AG09309 (cell line): ENCODE measurements at places on chromosomes 11 and 22.
A peak's percentile ranks its signal among the peaks of the same experiment; 100 is the strongest.

- no peak for DNase-seq
These were observed 54.5 kb upstream of the MPEG1 start for GRCh38 chr11:59267196-59267595.

- peak; percentile 21 for DNase-seq
These were observed 3.0 kb upstream of the CSF2RB start for GRCh38 chr22:36910461-36910860.

DNA sequence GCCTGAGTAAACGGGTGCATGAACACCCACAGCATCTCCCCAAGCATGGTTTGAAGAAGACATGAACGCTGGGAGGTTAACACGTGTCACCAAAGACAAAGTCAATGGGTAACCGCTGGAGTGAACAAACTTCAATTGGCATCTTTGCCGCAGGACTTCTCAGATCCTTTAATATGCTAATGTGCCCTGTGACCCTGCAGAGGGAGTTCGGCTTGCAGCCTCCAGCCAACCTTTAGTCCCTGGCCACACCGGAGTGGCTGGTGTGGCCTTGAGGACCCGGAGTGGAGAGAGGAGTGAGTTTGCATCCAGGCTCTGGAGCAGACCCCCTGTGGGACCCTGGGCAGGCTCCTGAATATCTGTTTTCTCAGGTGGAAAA, 57.0 kb downstream of the FLRT1 start:
- no peak for DNase-seq

- DNase-seq, result no peak
These were observed 34.1 kb upstream of the OR8B8 start for GRCh38 chr11:124479561-124479960.

- DNase-seq, result no peak
These were observed 26.0 kb downstream of the LRRC32 start for GRCh38 chr11:76644591-76644990.

DNA sequence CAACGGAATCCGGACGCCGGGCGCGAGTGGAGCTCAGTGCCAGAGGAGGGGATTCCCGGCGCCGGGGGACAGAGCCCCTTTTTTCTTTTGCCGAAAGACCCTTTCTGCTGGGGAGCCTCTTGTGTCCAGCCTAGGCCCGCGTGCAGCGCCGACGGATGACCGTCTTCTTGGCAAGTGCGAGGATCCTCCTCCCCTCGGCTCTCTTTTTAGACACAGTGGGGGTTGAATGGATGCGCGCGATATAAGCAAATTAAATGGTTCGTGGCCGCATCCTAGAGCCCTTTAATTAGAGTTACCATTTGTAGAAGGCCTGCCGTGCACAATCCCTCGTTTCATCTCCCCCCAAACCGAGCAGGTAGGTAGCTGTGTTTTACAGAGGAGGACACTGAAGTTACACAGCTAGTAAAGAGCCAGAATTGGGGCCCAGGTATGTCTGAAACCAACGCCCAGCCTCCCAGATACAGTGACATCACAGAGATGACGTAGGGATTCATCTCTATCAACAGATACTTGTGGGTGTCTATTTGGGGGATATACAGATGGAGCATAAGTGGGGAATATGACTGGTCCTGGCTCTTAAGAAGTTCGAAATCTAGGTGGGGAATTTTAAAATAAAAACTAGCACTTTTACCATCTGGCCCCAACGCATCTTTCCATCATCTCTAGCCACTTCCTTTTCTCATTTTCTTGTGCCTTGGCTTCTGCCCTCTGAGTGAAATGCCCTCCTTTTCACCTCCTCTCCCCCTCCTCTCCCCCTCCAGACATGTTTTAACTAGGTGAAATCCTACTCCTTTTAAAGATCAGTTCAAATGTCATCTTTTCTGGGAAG, 875 bp downstream of the TCP11L1 start:
- DNase-seq, result no peak

DNA sequence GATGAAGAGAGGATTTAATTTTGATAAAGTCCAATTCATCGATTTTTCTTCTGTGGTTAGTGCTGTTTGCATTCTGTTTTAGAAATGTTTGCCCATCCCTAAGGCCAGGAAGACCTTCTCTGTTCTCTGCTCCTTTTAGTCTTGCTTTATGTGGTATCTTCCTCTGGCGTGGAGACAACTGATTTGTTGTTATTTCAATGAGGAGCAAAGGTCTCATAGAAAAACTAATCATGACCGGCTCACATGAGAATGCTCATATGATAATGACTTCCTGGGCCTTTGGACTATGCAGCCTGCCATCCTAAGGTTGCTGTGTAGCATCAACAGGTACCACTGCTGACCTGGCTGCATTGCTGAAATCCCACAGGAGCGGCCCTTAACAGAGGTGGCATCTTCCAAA, 19.8 kb downstream of the SCGB1A1 start:
- no peak for DNase-seq

DNA sequence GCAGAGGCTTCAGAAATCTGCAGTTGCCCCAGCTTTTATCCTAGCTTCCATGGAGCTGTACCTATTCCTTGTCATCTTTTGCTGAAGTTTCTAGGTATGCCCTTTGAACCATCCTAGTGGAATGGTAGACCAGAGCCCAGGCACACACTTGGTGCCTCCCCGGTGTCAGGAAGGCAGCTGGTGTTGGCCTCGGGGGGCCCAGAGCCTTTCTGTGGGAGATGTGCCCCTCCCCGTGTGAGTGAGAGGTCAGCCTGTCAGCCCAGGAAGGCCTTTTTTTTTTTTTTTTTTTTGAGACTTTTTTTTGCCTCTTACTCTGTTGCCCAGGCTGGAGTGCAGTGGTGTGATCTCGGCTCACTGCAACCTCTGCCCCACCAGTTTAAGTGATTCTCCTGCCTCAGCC, 58.4 kb downstream of the MED15 start:
- no peak for DNase-seq

DNA sequence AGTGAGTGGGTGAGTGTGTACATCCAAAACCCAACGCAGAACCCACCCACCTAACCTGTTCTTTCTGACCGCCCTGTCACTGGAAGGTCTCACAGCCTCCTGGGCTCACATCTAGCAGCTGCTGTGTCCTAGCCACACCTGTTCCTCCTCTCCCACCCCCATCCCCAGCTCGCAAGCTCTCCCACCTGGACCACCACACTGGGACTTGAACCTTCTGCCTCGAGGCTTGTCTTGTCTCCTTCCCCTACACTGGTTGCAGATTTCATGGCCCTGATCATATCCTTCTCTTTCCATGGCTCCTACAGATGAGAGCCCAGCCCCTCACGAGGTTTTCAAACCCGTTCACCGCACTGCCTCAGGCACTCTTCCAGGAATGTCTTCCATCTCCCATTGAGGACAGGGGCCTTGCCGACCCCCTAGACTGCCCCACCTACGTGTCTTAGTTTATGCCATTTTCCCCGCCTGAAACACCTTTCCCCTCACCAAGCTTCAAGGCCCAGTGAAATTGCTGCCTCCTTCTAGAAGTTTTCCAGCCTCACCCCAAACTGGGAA, 6.7 kb downstream of the IFITM10 start:
- no peak for DNase-seq

DNA sequence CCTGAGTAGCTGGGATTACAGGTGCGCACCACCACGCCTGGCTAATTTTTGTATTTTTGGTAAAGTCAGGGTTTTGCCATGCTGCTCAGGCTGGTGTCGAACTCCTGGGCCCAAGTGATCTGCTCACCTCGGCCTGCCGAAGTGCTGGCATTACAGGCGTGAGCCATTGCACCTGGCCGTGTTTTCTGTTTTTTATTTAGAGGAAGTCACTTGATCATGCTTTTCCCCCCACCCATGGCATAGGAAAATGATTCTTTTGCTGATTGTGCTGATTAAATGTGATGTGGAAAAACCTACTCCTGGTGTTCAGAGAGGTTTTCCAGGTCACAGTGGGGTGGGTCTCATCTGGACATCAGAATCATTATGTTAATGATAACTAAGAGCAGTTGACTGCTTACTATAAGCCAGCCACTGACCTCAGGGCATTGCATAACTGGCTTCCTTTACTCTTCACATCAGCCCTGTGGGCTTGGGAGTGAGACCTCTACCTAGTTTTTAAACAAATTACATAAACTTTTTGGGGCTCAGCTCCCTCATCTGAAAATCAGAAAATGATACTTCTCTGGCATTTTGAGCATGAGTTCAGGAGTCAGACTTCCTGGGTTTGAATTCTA, 71.0 kb downstream of the PTPRJ start:
- DNase-seq, result no peak
